Left colon (tissue), 2 donors: ENCODE measurements at places on chromosomes 16 and 17.

DNA sequence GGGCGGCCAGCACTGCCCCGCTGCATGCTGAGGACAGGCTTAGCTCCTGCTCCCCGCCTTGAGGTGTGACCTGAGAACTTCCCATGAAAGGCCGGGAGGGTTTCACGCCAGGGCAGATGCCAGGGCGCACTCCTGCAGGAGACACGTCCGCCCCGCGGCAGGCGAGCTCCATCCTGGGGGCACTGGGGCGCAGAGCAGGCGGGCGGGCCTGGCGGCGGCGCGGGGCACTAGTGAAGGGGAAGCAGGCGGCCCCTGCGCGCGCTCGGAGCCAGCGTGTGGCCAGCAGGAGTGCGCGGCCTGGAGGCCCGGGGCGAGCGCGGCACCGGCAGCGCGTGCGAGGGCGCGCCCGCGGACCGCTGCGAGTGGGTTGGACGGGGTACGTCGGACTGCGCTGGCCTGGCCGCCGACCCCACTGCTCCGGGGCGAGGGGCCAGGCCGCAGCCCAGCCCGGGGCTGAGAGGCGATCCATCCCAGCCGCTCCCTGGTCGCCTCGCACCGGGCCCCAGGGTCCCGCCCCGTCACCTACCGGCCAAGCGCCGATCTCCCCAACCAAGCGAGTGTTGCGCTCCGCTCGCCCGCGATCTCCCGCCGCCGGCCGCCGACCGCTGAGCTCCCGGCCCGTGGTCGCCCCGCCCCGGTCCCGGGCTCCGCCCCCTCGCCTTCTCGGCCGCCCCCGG is at the start of gene MAP3K14:
Gene MAP3K14 (minus strand): TSS at position 587 of the 677 bp plus-strand sequence. CDS start 26,275 bp downstream, outside the sequence.
- peak; percentile 70 for DNase-seq

DNA sequence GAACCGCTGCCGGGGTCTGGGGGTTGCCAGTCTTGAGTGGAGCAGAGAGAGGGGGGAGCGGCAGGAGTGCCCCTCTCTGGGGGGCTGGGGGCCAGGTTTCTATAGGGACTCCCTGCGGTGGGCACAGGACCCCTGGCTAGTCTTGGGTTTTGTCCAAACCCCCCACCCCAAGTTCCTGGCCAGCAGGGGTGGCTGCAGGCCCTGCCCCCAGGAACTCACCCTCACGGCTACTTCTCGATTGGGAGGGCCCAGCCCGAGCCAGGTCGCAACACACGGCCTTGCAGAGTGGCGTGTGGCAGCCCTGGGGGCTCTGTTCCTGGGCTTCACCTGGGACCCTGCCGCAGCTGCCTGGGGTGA is 601 bp downstream of the CDH15 start:
- DNase-seq, result no peak

- DNase-seq, result no peak
These were observed 17.7 kb downstream of the CCL17 start for GRCh38 chr16:57422026-57422944.

DNA sequence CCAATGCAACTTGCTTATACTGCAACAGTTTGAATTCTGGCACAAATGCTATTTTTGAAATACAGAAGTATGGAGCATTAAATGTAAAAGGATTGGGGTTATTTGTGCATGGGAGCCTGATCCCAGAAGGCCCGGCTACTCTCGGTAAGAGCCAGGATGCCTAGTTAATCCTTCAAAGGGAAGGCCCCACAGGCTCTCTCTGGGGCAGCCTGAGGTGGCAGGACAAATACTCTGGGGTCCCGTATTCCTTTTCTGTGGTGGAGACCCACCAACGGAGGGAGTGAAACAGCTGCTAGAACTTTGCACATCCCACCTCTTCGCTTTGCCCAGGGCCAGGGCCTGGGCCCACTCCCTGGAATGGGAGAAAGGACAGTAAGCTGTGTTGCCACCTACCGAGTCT is 30.4 kb downstream of the ERN1 start:
- DNase-seq, result no peak

DNA sequence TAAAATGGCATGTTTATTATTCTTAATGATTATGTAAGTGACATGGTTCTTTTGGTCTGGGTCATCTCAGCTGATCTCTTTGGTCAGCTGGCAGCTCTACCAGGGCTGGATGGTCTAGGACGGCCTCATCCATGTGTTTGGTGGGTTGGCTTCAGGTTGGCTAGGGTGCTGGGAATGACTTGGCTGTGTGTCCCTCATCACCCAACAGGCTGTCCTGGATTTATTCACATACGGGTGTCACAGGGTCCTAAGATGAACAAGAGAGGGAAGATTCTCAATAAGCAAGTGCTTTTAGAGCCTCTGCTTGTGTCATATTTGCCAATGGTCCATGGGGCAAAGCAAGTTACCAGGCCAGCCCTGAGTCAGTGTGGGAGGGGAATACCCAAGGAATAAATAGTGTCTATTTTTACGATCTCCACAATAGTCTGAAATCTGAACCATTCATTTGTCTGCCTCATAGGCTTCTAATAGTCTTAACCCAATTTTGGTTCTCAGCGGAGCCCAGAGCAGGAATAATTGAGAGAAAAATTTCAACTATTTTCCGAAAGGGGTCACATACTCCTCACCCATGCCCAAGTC is 157.5 kb downstream of the HS3ST2 start:
- no peak for DNase-seq

DNA sequence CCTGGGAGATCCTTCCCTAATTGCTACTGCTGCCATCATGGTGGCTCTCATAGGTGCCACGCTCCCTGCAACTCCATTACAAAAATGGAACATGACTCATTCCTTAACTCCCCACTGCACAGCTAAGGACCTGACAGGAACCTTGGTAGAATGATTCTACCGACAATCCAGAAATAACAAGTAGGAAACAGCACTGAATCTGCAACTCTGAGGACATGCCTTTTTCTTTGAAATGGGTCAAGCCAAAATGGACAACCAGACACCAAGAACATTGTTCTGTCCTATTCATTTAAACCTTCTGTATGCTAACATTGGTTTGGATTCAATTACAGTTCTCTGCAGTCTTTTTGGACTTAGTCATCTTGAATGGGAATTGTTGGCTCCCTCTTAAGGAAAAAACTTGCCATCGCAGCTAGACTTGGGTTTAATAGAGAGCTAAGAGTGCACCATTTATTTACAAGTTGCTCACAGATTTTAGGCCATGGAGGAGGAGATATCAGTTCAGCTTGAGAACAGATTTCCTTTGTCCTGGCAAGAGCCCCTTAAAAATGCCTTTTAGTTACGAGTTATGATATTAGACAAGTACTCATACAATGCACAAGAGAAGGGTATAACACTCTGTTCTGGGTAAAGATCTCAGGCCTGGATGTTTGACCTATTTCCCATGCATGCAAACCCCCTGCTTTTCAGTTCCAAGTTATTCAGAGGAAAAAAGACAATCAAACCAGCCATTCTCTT is 20.9 kb upstream of the NSRP1 start:
- no peak for DNase-seq

GRCh38 chr16:11964761-11965551 is at the start of gene TNFRSF17:
TNFRSF17 (plus strand) TSS chr16:11965210; CDS start chr16:11965325, 115 bp downstream.
- no peak for DNase-seq
